ENCODE measurements at places on chromosomes 7 and 10. TPM values are rescaled to one million over a fixed set of nuclear protein-coding genes. Genes with fewer than 3 reads are reported as not detected.

Gene CALHM3
- not detected for total RNA-seq

Gene DLX5
- total RNA-seq, result not detected

Gene STX1A
- 7.7 TPM for total RNA-seq

- DNase-seq, result no peak
These were observed 166.5 kb upstream of the VIPR2 start for GRCh38 chr7:159311172-159311494.

- no peak for DNase-seq
These were observed 52.5 kb downstream of the LAMB4 start for GRCh38 chr7:108077709-108078108.

DNA sequence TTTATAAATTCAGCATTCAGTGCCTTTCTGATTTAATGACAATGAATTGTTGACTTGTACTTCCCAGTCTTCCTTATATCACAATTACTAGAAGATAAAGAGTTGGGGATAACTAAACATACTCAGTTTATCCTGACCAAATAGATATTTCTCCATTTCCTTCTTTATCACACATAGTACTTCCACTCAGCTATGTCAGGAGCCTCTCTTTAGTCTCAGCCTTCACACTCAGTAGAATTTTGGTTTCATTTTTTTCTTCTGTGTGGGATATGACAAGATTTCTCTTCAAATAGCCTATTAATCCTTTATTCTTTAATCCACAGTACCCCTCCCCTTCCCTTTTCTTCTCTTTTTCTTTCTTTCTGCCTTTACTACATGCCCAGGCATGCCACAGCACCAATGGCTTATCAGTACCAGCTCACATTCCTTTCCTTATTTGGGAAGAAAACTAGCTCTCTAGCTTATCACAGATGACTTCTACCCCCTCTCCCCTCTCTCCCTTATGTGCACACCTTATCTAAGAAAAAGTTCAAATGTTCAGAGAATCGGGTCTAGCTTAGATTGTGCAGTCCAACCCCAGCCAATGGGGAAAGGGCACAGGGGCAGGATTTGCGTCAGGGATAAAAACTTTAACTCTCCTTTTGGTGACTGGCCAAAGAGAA is 109.0 kb downstream of the PHF14 start:
- DNase-seq, result no peak

DNA sequence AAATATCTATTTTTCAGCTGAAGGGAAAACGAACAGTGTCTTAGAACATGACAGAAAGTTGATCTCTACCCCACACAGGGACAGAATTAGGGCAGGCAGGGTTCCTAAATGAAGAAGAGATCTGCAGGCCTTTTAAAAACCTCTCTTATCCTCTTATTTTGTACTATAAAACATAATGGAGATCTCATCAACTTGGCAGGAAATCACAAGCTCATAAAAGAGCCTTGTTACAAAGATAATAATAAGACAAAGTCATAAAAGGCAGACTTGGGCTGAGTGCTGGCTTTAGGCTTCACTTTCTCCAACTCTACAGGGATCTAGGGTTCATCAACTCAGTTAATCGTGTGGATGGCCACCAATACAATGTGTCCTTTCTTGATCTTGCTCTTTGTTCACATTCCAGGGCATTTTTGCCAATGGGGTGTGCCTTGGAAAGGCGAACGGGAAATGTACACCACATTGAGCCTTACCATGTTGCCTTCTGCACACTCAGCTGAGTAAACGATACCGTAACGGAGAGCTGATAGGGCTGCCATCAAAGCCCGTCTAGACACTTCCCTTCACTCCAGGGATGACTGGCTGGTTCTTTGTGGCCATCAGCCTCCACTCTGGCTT is 7.1 kb upstream of the TEX36 start:
- DNase-seq, result no peak

DNA sequence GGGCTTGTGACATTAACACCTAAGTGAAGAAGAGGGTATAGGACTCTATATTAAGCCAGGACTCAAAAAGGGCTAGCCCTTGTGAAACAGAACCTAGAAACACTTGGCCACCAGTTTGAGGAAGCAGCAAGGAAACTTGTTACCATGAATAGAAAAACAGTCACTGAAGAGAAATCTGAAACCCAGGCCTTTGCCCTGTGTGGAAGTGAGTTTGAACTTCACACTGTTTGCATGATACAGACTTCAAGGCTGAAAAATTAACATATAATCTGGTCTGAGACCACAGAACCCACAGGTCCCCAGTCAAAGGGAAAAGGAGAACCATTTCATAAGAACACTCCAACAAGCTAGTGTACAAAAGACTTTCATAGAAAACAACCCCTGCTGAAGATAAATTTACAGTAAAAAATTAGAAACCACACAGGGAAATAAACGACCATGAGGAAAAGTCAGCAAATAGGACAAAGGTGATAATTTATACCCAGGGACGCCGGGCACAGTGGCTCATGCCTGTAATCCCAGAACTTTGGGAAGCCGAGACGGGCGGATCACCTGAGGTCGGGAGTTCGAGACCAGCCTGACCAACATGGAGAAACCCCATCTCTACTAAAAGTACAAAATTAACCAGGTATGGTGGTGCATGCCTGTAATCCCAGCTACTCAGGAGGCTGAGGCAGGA is 76.1 kb downstream of the SKIDA1 start:
- DNase-seq, result no peak

- DNase-seq, result no peak
These were observed 27.1 kb upstream of the TTYH3 start for GRCh38 chr7:2604608-2605174.

- no peak for DNase-seq
These were observed 54.5 kb downstream of the FRMD4A start for GRCh38 chr10:14276210-14276609.

GRCh38 chr7:103905997-103906396 is 83.5 kb downstream of the RELN start:
- DNase-seq, result no peak

GRCh38 chr7:45578467-45578866 is 4.3 kb downstream of the ADCY1 start:
- DNase-seq, result no peak

Measured in T-cell (primary cell).